ENCODE measurements at places on chromosomes 4 and X.

DNA sequence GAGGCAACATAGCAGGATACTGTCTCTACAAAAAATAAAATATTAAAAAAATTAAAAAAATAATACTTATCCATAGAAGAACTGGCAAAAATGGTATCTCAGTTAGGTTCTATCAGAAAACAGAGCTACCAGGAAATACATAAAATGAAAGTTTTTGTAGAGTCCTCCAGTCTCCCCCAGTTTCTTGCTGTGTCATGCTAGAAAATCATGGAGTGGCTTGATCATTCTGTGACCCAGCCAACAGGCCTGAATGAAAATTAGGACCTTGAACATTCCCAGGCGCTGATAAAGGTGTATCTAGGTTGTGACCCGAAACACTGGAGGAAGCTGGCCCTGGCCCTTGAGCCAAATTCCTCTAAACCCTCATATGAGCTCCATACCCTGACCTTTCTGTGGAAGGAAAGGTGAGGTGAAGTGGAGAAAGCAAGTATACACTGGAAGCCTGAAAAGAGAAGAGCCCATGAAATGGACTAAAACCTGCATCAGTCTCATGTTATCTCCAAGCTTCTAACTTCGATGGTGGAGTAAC is 652 bp downstream of the SMIM9 start:
- no peak for DNase-seq

- no peak for DNase-seq
These were observed 30.8 kb upstream of the NDUFC1 start for GRCh38 chr4:139333046-139333445.

DNA sequence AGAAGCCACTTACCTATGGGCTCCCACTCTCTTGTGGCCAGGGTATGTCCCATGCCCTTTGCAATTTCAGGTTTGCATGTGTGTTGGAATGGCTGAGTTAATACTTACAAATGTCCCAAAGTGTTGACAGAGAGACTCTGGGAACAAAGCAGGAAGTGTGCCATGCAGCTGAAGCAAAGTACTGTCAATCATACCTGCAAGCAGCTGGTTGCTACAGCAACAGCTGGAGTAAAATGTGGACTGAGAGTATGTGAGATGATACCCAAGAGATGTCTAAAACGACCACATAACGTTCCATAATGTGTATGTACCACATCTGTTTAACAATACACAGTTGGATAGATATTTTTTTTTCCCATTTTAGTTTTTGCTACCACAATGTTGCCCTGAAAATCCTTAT is 82.8 kb upstream of the CAMK2D start:
- DNase-seq, result no peak

DNA sequence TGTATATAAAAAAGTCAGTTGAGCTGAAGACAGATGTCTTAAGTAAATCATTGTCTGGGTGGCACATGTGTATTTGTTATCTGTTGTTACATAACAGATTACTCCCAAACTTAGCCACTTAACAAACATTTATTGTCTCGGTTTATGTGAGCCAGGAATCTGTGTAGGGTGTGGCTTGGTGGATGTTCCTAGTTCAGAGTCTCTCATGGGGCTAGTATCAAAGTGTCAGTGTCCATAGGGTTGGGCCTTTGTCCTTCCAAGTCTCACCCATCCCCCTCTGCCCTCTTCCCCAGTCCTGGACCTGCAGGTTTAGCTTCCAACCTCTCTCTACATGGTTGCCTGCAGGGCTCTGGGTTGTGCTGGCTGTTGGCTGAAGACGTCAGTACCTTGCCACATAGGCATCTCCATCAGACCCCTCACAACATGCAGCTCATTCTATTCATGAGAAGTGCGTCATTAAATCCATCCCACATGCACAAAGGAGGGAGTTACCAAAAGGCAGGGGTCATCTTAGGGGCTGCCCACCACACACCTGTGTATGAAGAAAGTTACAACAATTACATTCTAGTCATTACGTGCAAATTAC is 127.5 kb downstream of the HS3ST1 start:
- DNase-seq, result no peak

- DNase-seq, result no peak
These were observed 42.2 kb downstream of the TBCK start for GRCh38 chr4:106273831-106274230.

- no peak for DNase-seq
These were observed 441.7 kb upstream of the SLIT2 start for GRCh38 chr4:19809989-19810388.

DNA sequence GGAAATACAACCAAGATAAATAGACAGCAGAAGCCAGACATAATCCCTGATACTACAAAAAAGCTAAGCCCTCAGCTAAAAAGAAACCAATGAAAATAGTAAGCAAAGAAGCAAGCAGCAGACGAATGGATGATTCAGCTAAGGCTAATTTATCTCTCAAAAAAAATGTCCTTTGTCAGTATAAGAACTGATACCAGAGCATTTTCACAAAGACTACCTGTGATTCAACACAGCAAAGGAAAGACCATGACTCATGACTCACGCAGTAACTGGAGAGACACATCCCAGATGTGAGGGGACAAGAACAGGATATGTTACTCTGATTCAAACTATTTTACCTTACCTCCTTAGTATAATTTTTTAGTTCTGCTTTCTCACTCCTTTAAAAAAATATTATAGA is 22.7 kb upstream of the TMPRSS11F start:
- no peak for DNase-seq

GRCh38 chr4:5874811-5875449 is 18.0 kb downstream of the CRMP1 start:
- DNase-seq, result no peak

- DNase-seq, result no peak
These were observed 65.3 kb downstream of the ELOVL6 start for GRCh38 chr4:110132816-110133719.

DNA sequence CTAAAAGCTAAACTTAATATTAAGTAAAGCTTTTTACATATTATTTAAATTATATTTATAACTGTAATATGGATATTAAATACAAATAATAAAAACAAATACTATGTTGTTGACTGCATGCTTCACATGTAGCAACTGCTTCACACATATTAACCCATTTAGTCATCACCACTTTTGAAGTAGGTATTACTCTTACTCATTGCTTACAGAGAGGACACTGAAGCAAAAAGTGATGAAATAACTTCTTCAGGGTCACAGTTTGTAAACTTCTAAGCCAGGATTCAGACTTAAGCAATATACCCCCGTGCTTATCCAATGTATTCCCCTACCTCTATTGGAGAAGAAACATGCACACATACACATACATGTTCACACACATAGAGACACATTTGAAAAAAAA is 166.6 kb downstream of the DKK2 start:
- DNase-seq, result no peak

GRCh38 chrX:23494741-23495140 is 160.1 kb downstream of the PTCHD1 start:
- no peak for DNase-seq

DNA sequence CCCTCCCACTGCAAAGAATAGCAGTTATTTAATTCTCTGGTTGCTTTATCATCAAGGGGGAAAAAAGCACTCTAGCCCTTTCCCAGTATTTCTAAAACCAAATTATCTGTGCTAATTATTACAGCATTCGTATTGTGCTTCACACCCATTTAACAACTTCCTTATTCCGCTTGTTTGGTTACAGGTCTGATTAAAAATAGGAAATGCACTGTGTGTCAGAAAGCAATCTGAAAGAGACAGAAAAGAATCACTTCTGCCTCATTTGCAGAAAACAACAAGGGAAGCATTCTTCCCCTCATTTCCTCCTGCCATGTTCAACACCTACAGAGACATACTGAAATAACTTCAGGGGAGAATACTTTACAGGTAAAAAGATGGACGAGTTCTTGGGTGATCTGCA is 114.9 kb upstream of the MAP3K15 start:
- DNase-seq, result no peak

GRCh38 chr4:85756938-85757337 is 282.0 kb downstream of the ARHGAP24 start:
- no peak for DNase-seq

DNA sequence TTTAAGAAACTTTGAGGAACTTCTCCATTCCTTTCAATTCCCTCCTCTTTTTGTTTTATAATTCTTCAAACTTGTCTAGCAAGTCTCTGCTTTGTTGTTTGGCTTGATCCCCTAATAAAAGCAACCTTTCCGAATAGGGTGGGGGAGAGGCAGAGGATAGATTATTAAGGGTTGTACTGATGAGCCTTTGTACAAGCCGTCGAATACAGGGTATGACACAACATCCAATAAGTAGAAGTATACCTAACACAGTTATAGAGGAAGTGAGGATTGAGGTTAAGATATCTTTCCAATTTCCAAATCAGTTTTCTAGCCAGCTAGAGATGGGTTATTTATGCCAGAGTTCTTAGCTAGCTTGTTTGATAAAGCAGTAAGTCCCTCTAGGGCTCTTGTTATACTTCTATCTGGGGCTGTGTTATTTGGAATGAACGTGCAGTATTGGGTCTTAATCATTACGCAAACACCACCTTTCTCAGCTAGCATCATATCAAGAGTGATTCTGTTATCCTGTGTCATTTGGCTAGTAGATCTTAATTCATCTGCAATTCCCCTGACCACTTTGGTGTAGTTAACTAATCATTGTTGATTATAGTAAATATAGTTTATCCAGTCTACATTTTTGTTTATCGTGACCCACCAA is 18.5 kb downstream of the METAP1 start:
- no peak for DNase-seq

DNA sequence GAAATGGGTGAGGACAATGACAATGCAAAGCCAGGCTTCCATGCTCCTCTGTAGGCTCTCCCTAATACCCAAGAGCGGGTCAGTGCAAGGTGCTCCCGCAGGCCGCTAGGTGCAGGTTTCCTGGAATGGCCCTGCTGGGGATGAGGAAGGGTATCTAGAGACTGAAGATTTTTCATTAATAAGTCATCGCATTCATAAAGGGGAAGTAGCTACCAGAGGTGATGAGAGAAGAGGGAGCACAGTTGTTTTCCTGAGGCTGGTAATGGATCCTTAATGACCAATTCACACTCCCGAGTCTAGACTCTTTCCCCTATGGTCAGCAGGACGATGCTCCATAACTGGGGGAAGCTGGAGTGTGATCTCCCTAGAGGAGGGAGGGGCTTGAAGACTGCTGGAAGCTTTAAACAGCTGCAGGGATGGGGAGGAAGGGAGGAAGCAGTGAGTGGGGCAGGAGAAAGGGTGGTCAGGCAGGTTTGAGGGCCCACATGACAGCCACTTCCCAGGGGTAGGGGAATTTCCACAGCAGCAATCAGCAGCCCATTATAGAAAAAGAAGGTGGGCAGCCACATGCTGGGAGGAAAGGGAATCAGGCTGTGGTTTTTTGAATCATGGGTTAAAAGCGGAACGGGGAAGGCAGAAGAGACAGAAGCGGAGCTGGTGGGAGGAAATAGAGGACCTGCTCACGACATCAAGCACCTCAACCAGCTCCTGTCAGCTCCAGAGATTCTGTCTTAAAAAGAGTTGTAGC is 10.2 kb upstream of the ATP6AP2 start:
- peak; percentile 21 for DNase-seq

- DNase-seq, result no peak
These were observed 30.4 kb upstream of the CLTRN start for GRCh38 chrX:15694941-15695451.

- no peak for DNase-seq
These were observed 247.8 kb downstream of the SH2D1A start for GRCh38 chrX:124594017-124594651.

DNA sequence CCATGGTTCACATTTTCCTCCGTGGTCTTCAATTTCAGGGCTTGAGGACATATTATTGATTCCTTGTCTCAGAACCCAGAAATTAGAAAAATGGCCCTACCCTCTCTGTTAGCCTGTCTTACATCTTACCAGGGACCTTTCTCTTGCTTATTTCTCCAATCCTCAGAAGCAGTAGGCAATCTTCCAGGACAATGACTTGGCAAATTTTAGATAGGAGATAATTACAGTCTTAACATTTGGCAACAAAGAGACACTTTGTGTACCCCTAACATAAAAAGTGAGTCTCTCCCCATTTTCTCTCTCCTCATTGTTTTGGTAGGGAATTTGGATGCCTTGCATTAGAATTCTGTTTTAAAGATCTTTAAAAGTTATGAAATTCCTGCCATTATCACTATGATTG is 778.1 kb upstream of the SLIT2 start:
- DNase-seq, result no peak

GRCh38 chrX:97167333-97167732 is 283.6 kb downstream of the RPA4 start:
- DNase-seq, result no peak

DNA sequence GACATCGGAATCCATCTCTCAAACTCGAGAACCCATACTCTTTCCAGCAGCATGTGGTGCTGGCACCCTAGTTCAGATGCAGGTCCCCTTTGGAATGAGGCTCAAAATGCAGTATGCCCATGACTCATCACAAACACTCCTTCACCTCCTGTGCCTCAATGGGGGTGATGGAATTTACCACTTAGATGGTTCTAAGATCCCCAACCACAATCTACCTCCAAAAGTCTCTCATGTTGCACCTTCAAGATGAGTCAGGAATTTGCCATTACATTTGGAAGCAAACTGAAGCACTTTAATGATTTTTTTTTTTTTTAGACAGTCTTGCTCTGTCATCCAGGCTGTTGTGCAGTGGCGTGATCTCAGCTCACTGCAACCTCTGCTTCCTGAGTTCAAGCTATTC is 8.5 kb upstream of the MID1 start:
- no peak for DNase-seq

GRCh38 chrX:52504551-52504950 is 8.9 kb downstream of the XAGE1A start:
- DNase-seq, result no peak

DNA sequence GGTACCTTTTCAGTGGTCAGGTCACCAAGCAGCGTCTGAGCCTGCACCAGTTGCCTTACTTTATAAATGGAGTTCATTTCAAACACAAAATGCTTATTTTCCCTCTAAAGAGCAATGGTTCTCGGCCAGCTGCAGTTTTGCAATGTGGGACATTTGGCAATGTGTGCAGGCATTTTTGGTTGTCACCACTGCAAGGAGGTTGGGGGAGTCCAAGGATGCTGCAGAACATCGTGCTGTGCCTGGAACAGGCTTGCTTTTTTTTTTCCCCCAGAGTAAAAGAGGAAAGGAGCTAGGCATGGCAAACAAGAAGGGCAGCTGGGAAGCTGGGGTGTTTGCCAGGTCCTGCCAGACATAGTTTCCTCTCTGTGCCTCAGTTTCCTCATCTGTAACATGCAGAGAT is 115.6 kb downstream of the GPR143 start:
- no peak for DNase-seq

GRCh38 chr4:10808591-10808990 is 124.0 kb upstream of the CLNK start:
- no peak for DNase-seq

- no peak for DNase-seq
These were observed 68.7 kb downstream of the SUPT20HL2 start for GRCh38 chrX:24245202-24245601.

DNA sequence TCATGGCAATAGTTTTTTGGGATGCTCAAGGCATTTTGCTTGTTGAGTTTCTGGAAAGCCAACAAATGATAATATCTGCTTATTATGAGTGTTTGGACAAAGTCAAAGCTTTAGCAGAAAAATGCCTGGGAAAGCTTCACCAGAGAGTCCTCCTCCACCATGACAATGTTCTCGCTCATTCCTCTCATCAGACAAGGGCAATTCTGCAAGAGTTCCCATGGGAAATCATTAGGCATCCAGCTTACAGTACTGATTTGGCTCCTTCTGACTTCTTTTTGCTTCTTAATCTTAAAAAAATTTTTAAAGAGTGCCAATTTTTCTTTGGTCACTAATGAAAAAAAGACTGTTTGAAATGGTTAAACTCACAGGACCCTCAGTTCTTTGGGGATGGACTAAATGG is 136.3 kb downstream of the UBE2K start:
- DNase-seq, result no peak

- no peak for DNase-seq
These were observed 100.3 kb downstream of the SLC34A2 start for GRCh38 chr4:25755911-25756310.

GRCh38 chr4:182745237-182745636 is 171.9 kb downstream of the DCTD start:
- no peak for DNase-seq
